Right atrium auricular region (tissue), 2 donors: ENCODE measurements at places on chromosomes 13 and 19.

- peak; percentile 38 for DNase-seq
Measured at GRCh38 chr13:111907341-111907880, 159.5 kb upstream of the SOX1 start.

- DNase-seq = no peak
Measured at GRCh38 chr13:34358811-34359513, 541.0 kb downstream of the RFC3 start.

DNA sequence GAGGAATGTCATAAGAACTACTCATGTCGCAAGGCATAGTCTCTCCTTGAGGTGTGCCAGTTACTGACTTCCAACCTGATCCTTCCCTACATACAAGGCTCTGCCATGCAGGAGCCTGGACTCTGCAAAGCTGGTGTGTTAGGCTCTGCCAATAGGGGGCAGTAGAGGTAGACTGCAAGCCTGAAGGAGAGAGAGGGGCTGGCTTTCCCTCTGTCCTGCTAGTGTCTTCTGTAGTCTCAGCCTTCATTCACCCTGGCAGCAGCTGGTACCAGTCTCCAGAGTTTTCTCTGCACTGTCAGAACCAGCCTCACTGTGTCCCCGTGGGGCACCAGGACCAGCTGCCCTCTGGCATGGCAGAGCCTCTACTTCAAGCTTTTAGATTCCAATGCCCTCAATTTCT lies 14.5 kb downstream of the SHISA2 start:
- DNase-seq = no peak

DNA sequence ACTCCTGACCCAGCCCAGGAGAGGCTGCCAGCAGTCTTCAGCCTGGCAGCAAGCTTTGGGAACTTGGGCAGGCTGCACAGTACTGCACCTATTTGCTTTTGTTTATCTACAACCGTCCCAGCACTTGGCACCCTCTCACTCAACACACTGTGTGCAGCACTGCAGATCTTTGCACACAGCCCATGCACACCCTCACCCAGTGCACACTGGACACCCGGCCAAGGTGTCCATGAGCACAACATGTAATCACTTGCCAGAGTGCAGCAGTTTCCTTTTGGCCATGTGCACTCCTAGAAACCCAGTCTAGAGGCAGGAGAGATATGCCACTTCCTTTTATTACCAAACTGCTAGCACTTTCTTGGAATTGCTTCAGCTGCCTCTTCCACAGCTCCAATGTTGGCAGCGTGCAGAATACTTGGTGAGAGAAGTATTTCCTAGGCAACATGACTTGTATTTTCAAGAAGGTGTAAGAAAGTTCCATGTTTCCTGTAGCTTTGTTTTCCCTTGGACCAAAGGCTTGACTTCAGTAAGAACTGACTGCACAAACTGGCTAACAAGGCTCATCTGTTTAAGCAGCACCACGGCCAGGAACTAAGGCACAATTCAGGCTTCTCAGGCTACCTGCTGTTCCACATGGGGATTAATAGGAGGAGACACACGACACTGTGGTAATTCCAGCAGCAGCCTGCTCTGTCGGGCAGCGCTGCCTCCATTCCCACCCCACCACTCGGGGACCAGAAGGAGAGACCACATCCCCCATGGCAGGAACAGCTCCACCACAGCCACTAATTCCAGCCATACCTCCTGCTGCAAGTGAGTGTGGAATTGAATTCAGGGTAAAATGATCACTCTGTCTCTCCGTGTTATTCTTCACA lies 15.3 kb downstream of the ATP7B start:
- no peak for DNase-seq

- DNase-seq = no peak
Measured at GRCh38 chr13:22569811-22570210, 611.0 kb upstream of the SGCG start.

GRCh38 chr19:19662871-19663255 lies 613 bp downstream of the ATP13A1 start:
- DNase-seq = no peak

- no peak for DNase-seq
Measured at GRCh38 chr19:28350673-28351072, 862.3 kb downstream of the UQCRFS1 start.

GRCh38 chr19:46674416-46675178 lies 13.6 kb upstream of the DACT3 start:
- DNase-seq = no peak

DNA sequence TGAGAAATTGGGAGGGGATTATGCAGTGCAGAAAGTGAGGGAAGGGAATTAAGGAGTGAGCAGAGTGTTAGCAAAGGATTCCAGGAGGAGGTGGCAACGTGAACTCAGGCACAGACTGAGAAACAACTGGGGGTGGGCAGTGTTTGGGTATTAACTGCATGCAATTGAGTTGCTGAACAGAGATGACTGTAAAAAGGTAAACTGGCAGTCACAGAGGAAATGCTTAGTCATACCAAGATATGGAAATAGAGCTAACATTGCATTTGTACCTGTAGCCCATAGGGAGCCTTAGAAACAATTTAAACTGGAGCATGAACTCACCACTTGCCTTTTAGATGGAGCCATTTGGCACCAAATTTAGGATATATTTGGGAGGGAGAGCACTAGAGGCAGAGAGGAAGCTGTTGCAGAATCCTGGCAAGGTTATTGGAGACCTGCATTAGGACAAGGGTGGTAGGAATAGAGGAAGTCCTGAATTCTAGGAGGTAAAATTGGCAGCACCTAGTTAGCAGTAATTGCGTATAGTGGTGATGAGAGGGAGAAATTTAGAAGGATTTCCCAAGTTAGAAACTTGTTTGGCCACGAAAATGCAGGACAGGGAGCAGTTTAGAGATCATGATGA lies 100.6 kb upstream of the FRY start:
- DNase-seq = no peak

DNA sequence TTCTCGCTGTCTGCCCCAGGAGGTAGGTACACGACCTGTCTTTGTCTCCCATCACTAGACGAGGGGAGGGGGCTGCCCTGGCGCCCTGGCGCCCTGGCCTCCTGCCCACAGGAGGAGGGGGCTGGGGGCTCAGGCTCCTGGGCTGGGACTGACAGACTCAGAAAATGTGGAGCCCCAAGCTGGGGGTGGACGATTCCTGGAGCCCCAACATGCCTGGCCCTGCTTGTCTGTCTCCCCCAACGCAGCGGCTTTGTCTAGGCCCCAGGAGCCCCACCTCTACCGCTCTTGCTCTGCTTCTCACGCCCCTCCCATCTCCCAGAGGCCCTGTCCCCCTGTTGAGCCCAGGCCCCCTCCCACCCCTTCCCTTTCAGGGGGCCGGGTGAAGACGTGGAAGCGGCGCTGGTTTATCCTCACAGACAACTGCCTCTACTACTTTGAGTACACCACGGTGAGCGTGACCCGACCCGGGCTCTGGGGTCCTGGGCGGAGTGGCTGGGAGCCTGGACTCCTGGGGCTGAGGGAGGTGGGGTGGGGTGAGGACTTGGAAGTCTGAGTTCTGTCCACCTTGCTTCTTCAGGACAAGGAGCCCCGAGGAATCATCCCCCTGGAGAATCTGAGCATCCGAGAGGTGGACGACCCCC lies 8.6 kb downstream of the CYTH2 start:
- no peak for DNase-seq
